ENCODE measurements at places on chromosomes 13 and 19. TPM values are rescaled to one million over a fixed set of nuclear protein-coding genes. Genes with fewer than 3 reads are reported as not detected.

Gene CEACAM20
- total RNA-seq = not detected

Gene SBK3
- 0.32 TPM for total RNA-seq

Gene KATNAL1
- 54.9 TPM for total RNA-seq

Gene ZNF880
- 8.7 TPM for total RNA-seq

Gene STOML3
- not detected for total RNA-seq

Gene NR2F6
- 55.1 TPM for total RNA-seq

Gene ZNF829
- 0.03 TPM for total RNA-seq

Gene HPN
- not detected for total RNA-seq

Gene CYP2A6
- not detected for total RNA-seq

Gene ABHD8
- 5.2 TPM for total RNA-seq

Gene TEAD2
- 33.7 TPM for total RNA-seq

Gene ZNF329
- 5.4 TPM for total RNA-seq

Gene GPR12
- total RNA-seq = not detected

Gene FGF22
- total RNA-seq = not detected

Gene LPAR2
- total RNA-seq = 0.24 TPM

Gene MLNR
- total RNA-seq = not detected

DNA sequence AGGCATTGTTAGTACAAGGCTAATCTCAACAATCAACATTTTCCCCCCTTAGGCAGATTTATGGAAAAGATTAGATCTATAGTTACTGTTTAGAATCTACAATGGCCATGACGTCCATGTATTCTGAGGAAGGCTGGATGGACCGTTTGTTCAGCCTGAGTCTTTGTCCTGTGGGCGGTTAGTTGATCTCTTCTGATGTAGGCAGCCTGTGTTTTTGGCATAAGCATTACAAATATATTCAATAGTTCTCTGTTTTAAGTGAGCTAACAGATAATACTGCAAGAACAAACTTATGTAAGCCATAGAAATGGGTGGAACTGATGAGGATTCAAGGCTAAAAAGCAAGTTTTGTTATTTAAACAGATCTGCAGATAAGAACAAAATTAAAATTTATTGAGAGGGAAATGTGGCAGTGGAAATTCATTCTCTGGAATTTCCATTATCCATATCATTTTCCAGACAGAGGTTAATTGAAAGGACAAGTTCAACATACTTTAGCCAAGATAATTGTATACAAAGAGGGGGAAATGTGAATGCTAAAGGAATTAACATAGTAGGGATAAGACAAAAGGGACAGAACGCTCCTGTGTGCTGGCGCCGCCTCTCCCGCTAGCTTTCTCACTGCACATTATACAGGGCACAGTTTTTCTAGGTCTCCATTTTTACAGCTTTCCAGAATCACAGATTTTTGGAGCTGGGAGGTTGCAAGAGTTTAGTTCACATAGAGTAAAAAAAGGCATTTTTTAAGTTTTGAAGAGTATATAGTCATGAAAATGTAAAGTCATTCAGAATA lies 48.6 kb downstream of the FAM124A start:
- no peak for DNase-seq

- no peak for DNase-seq
Observed at GRCh38 chr13:97371486-97372109, 62.4 kb upstream of the RAP2A start.

DNA sequence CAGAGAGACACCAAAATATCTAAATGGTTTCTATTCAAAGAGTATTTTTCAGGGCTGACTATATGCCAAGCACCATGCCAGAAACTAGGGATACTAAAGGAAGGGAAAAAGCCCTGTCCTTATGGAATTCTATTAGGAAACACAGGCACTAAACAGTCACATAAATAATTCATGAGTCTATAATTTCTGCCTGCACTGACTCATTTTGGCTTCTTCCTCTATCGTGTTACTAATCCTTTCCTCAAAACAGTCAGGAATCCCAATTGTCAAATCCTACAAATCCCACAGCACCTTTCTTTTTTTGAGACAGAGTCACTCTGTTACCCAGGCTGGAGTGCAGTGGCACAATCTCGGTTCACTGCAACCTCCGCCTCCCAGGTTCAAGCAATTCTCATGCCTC lies 29.2 kb downstream of the XPO4 start:
- no peak for DNase-seq

- DNase-seq = no peak
Observed at GRCh38 chr13:20799726-20800416, 26.1 kb upstream of the EEF1AKMT1 start.

GRCh38 chr13:71089056-71089455 lies 777.9 kb downstream of the DACH1 start:
- DNase-seq = no peak

- DNase-seq = no peak
Observed at GRCh38 chr13:48504606-48505005, 28.3 kb downstream of the RCBTB2 start.

- peak; percentile 77 for DNase-seq
Observed at GRCh38 chr19:47176071-47176626, 45.5 kb downstream of the SAE1 start.

GRCh38 chr13:56168581-56168980 lies 972.1 kb upstream of the PRR20A start:
- DNase-seq = no peak

DNA sequence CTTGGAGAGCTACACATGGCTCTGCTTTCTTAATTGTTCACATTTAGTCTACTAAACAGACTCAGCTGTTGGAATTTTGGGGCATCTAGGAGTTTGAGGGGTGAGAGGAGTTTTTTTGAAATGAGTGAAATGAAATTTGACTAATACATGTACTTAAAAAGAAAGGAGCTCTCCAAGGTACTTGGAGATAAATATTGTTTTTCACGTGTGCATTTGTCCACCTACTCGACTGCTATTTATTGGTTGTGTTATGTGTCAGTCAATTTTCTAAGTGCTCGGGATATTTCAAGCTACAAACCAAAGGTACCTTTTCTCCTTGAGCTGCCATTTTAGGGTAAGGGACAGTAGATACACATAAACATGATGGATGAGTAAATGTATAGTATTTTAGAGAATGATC lies 697.0 kb downstream of the LIG4 start:
- no peak for DNase-seq

DNA sequence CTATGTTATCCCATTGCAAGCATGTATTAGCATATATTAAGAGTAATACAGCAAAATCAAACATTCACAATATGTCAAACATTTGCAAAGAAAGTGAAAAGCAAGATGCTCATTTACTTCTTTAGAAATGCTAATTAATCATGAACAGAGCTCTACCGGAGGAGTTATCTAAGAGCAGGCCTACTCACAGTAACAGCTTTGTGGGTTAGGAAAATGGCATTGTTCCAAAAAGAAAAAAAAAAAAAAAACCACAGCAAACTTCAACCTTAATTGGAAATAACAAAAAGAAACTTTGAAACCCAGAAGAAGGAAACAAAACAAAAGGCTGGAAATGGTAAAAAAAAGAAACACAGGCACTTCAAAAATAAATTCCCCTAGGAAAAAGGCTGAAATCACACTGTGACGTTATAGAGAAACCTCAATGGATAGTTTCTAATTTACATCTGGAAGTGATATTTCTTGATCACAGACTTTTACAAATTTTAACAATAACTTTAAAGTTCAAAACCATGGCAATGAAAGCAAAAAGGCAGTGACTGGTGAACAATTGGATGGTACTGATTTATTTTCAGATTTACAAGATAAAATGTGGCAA lies 1236.8 kb upstream of the SPRY2 start:
- no peak for DNase-seq

GRCh38 chr19:31784671-31785101 lies 435.4 kb upstream of the TSHZ3 start:
- DNase-seq = peak; percentile 48

- DNase-seq = no peak
Observed at GRCh38 chr13:23799945-23800344, 89.3 kb downstream of the MIPEP start.

DNA sequence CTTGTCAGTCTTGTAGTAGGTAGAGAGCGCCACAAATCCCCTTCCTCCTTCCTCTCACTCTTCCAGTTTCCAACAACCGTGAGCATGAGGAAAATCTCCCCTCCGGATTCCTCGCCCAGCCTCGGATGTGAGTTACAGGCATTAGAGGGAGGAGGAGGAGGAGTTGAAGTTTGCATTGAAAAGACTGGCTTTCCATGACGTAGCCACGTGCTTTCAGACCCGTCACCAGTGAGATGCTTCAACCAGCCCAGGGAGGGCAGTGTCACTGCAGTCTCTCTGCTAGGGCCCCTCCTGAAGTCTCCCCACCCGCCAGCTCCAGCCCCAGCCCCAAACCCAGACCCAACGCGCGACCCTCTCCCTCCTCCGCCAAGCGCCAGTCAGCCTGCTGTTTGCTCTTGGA lies 442 bp upstream of the FGF14 start:
- no peak for DNase-seq

GRCh38 chr13:51229101-51229719 lies 7.0 kb downstream of the FAM124A start:
- DNase-seq = no peak

GRCh38 chr13:61255040-61255796 lies 160.4 kb downstream of the PCDH20 start:
- no peak for DNase-seq
